Mesothelial cell of epicardium (in vitro differentiated cells): ENCODE measurements at places on chromosomes 5 and 9. TPM values are rescaled to one million over a fixed set of nuclear protein-coding genes. Genes with fewer than 3 reads are reported as not detected.
A peak's percentile ranks its signal among the peaks of the same experiment; 100 is the strongest.

The TRIM7 gene
- 0.57 to 0.72 TPM (median 0.62 TPM) in 3 replicates for total RNA-seq

The CD72 gene
- total RNA-seq = 4.2 to 5.2 TPM (median 4.7 TPM) in 3 replicates

The LHX2 gene
- not detected in 3 replicates for total RNA-seq

The STPG3 gene
- 0.18 to 0.29 TPM in 2 of 3 replicates, not detected in the other for total RNA-seq

The ORM2 gene
- total RNA-seq = not detected in 3 replicates

The SYK gene
- 3.3 to 3.9 TPM (median 3.8 TPM) in 3 replicates for total RNA-seq

- H3K27ac ChIP-seq = no peak overlapping the region
- no peak for DNase-seq
- no peaks in the 10 kb centered on the region for H3K27me3 ChIP-seq
- no peak overlapping the region for H3K4me3 ChIP-seq
- peaks cover 22% of the 10 kb centered on the region for H3K36me3 ChIP-seq
These were observed 41.6 kb downstream of the PRELID2 start for GRCh38 chr5:145793574-145793973.

DNA sequence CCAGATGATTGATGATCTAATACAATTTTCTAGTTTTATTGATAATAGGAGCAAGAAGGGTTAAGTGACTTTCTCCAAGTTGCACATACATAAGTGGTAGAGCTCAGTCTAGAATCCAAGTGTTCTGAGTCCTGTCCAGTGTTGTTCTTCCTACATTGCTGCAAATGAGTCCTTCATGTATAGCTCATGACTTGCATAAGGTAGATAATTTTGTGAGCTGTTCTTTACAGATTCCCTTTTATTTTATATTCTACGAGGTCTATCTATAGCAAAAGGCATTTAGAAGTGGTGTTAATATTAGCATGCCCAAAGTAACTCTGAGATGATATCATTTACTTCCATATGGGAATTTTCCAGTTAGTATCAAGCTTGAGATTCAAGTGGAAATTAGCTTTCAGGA, 20.0 kb downstream of the MRPS30 start:
- H3K36me3 ChIP-seq = peaks cover 4% of the 10 kb centered on the region
- H3K4me1 ChIP-seq = no peaks in the 10 kb centered on the region
- no peaks in the 10 kb centered on the region for H3K27me3 ChIP-seq
- no peak overlapping the region for H3K4me3 ChIP-seq
- no peak overlapping the region for H3K27ac ChIP-seq
- no peak for DNase-seq

GRCh38 chr9:95004411-95005277, 278.1 kb downstream of the AOPEP start:
- peaks cover 63% of the 10 kb centered on the region for H3K4me1 ChIP-seq
- peak overlapping the region; percentile 93 for H3K27ac ChIP-seq
- no peaks in the 10 kb centered on the region for H3K27me3 ChIP-seq

- DNase-seq = no peak
- no peak overlapping the region for H3K4me3 ChIP-seq
- H3K27me3 ChIP-seq = no peaks in the 10 kb centered on the region
These were observed 5.5 kb upstream of the CARD9 start for GRCh38 chr9:136379003-136379287.

DNA sequence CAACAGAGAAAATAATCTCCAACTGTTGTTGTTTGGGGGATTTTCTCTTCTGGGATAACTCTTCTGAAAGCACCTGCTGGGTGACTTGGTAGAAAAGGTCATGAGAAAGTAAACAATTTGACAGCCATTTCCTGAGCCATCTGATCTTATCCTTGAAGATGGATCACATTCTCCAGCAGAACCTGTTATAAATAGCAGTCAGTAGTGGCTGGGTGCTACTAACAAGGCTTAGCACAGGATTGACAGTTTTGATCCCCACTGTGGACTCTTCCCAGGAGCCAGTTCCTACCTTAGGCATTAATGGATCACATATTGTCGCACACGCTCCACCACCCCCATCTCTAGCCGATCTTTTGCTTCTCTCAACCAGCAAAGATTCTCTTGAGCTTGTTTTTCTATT, 220.2 kb downstream of the PLK2 start:
- H3K27me3 ChIP-seq = no peaks in the 10 kb centered on the region
- H3K4me3 ChIP-seq = no peak overlapping the region
- no peaks in the 10 kb centered on the region for H3K36me3 ChIP-seq
- DNase-seq = no peak
- H3K4me1 ChIP-seq = peaks cover 10% of the 10 kb centered on the region

GRCh38 chr5:148972974-148973374, 89.9 kb downstream of the SH3TC2 start:
- DNase-seq = no peak
- no peaks in the 10 kb centered on the region for H3K36me3 ChIP-seq
- H3K27me3 ChIP-seq = peaks cover 2% of the 10 kb centered on the region
- H3K4me3 ChIP-seq = no peak overlapping the region

DNA sequence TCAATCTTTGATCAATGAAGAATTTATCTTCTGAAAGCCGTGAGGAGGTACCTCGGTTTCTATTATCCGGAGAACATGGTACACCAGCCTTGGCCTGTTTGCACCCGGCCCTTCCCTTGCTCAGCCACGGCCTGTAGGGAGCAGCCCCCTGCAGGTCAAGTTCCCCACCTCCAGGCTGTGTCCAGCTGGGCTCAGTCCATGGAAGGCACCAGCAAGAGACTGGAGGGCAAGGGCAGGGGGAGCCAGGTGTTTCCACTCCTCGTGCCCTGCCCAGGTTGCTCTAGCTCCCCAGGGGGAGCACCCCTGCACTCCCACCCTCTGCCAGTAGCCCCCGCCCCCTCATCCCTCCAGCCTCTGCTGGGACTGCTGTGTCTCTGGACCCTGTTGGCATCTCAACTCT, 87.3 kb upstream of the ADAMTS2 start:
- no peaks in the 10 kb centered on the region for H3K36me3 ChIP-seq
- H3K27ac ChIP-seq = no peak overlapping the region
- no peak overlapping the region for H3K4me3 ChIP-seq
- peaks cover 17% of the 10 kb centered on the region for H3K4me1 ChIP-seq
- DNase-seq = peak; percentile 10

- no peak overlapping the region for H3K4me3 ChIP-seq
- no peaks in the 10 kb centered on the region for H3K36me3 ChIP-seq
- H3K27ac ChIP-seq = no peak overlapping the region
These were observed 7.4 kb upstream of the UBAC1 start for GRCh38 chr9:135968601-135969000.

GRCh38 chr5:172751761-172752510, 19.1 kb downstream of the DUSP1 start:
- H3K27ac ChIP-seq = no peak overlapping the region
- no peak overlapping the region for H3K4me3 ChIP-seq
- H3K4me1 ChIP-seq = peaks cover 6% of the 10 kb centered on the region
- H3K27me3 ChIP-seq = no peaks in the 10 kb centered on the region
- no peak for DNase-seq

DNA sequence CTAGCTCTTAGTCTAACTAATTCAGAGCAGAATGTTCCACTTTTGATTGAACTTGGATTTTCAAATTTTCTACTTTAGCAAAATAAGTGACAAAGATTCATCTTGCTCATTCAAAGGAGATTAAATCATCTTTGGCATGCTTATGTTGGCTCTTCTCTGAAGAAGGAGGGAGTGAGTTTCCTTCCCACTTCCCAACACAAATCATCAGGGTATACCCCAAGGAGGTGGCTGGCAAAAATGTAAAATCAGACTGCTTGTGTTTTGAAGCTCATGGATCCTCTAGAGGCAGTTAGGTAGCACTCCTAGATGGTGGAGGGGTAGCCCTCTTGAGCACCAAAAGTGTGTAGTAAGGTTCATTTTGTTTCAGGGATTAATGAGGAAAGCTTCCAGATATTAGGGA, 343.1 kb downstream of the OSTF1 start:
- no peaks in the 10 kb centered on the region for H3K36me3 ChIP-seq
- peaks cover 48% of the 10 kb centered on the region for H3K27me3 ChIP-seq
- H3K4me3 ChIP-seq = no peak overlapping the region
- H3K4me1 ChIP-seq = peaks cover 10% of the 10 kb centered on the region
- no peak for DNase-seq

DNA sequence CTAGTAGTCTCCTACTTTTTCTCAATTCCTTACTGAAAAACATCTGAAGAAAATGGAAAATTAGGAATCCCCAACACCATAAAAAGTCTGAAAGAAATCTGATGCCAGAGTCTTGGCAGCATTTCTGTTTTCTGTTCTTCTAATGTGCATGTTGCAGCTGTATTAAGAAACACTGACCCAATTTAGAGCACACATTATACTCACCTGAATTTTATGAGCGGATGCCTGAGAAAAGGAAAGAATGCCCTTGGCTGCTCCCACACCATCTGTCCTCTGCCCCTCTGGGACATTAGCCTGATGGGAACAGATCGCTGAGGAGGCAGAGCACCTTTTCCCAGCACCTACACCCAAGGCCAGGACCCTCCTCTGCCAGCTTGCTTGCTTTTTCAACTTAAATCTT, 14.1 kb upstream of the ANP32B start:
- no peak for DNase-seq
- H3K4me3 ChIP-seq = no peak overlapping the region
- peaks cover 58% of the 10 kb centered on the region for H3K27me3 ChIP-seq
- no peaks in the 10 kb centered on the region for H3K4me1 ChIP-seq
- peaks cover 1% of the 10 kb centered on the region for H3K36me3 ChIP-seq

GRCh38 chr5:178859625-178860521, at the start of gene ZNF354B:
ZNF354B (plus strand) TSS chr5:178859953; CDS start chr5:178861048, 1,095 bp downstream.
- DNase-seq = peak; percentile 65
- peaks cover 5% of the 10 kb centered on the region for H3K36me3 ChIP-seq
- peak within 1 kb of the TSS; percentile 79 for H3K4me3 ChIP-seq
- H3K27me3 ChIP-seq = no peaks in the 10 kb centered on the region
- H3K4me1 ChIP-seq = peaks cover 18% of the 10 kb centered on the region

- no peaks in the 10 kb centered on the region for H3K27me3 ChIP-seq
- H3K27ac ChIP-seq = no peak overlapping the region
- no peak overlapping the region for H3K4me3 ChIP-seq
- DNase-seq = no peak
- peaks cover 4% of the 10 kb centered on the region for H3K4me1 ChIP-seq
These were observed 5.1 kb downstream of the PPP1R26 start for GRCh38 chr9:135484460-135485277.

GRCh38 chr5:132466433-132467286, 23.9 kb downstream of the IRF1 start:
- H3K36me3 ChIP-seq = peaks cover 6% of the 10 kb centered on the region
- peaks cover 34% of the 10 kb centered on the region for H3K4me1 ChIP-seq
- H3K27me3 ChIP-seq = no peaks in the 10 kb centered on the region
- no peak overlapping the region for H3K27ac ChIP-seq

GRCh38 chr9:91141407-91141965, 220.2 kb downstream of the AUH start:
- no peaks in the 10 kb centered on the region for H3K27me3 ChIP-seq
- H3K4me3 ChIP-seq = no peak overlapping the region
- no peaks in the 10 kb centered on the region for H3K4me1 ChIP-seq
- no peaks in the 10 kb centered on the region for H3K36me3 ChIP-seq
- no peak overlapping the region for H3K27ac ChIP-seq

- no peak overlapping the region for H3K27ac ChIP-seq
- peaks cover 11% of the 10 kb centered on the region for H3K4me1 ChIP-seq
- no peak for DNase-seq
- H3K27me3 ChIP-seq = no peaks in the 10 kb centered on the region
- H3K4me3 ChIP-seq = no peak overlapping the region
These were observed 666.3 kb downstream of the DNAH5 start for GRCh38 chr5:13278148-13278547.
